CD4-positive, alpha-beta T cell treated with Interleukin-6 for 4 hours (primary cell): ENCODE measurements at places on chromosomes 2 and 18.

DNA sequence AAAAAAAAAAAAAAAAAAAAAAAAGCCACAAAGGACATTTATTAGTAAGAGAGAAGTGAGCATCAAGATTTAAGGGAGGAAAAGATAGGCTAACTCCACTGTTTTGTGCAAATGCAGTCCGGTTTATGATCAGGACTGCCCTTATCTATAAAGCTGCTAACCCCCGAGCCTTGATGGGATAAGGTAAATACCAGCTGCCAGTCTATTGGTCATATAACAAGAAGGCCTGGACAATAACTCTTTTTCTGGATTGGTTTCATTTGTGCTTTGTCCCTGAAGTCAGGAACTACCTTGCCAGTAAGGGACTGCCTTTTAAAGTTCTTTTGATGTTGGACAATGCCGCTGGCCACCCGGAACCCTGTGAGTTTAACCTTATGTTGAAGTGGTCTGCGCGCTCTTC is 15.4 kb downstream of the PTPN4 start:
- DNase-seq = no peak

DNA sequence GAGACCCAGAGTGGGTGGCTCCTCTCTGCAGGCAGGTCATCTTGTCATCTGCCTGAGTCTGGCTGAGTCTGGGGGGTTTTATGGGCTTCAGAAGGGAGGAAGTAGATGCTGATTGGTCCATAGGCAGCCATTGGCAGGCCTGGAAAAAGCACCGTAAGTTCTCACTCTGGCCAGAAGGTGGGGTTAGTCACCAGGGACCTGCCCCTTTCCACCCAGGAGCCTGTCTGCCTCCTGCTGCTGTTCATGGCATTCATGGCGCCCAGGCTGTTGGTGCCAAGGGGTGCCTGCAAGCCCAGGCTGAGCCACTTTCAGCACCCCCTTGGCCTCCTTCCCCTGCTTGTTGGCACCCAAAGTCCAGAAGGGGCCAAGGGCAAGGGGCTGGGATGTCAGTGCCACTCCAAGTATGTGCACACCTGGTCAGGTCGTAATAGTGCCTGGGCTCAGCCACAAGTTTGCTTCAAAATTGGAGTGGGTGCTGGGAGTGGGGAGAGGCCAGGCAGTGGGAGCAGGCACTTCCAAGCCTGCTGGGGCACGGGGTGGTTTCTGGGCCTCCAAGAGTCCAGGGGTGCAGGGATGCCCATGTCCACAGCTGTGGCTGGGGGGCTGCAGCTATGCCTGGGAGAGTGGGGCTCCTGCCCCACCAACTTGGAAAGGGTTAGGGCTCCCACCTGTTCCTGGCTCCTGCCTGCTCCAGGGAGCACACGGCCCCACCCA is 178.1 kb downstream of the FAM210A start:
- no peak for DNase-seq

- no peak for DNase-seq
These were observed 581 bp downstream of the CAPN14 start for GRCh38 chr2:31216734-31217133.

DNA sequence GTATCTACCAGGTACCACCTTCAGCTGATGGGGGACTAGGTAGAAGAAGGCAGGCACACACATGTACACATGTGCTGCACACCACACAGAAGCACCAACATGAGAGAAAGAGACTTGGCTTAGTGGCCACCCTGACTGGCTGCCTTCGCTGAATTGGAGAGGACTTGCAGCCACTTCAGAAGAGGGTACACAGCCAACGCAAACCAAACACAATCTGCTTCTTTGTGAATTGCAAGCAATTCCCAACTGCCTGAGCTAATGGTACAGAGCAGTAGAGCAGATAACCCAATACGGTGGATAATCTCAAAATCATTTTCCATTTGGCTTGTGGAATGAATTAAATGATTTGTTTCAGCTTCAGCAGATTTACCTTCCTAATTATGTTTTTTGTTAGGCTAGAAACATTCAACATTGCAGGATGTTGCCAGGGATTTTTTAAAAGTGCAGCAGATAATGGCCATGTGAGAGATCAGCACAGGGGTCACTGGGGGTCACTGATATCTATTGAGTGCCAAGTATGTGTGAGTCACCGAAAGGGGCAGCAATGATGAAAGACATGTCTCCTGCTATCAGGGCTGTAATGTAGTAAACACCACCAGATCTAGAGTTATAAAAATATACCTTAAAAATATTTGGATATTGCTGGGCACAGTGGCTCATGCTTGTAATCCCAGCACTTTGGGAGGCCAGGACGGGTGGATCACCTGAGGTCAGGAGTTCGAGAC is 652.6 kb downstream of the BCL11A start:
- no peak for DNase-seq

DNA sequence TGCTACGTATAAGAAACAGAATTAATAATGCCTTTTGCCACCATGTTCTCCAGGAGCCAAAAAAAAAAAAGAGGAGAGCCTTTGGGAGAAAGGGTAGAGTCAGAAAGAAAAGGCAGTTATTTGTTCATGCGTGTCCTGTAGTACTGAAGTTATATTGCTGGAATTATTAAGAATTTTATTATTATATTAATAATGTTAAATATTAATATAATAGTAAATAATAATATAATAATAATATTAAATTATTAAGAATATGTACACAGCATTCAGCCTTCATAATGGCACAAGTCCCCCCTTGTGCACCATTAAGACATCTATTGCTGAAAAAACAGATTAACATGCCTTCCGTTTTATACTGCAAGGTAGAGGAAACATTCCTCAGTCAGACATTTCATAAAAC is 8.1 kb downstream of the REG1A start:
- DNase-seq = no peak

DNA sequence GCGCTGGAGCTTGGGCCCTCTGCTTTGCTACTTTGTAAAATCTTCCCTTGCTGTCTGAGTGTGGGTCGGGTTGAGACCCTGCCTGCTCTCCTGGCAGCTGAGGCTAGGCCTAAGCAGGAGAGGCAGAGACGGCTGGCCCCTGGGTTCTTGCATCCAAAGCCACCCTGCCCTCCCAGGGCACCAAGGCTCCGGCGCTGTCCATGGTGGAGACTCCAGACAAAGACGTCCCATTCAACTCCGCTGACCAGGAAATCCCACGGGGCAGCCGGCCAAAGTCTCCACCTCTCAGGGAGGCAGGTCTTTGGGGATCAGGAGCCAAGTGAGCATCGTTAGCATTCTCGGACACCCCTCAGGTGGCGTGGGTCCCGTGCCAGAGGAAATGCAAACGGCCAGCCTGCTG is 2.6 kb upstream of the PRLH start:
- no peak for DNase-seq

DNA sequence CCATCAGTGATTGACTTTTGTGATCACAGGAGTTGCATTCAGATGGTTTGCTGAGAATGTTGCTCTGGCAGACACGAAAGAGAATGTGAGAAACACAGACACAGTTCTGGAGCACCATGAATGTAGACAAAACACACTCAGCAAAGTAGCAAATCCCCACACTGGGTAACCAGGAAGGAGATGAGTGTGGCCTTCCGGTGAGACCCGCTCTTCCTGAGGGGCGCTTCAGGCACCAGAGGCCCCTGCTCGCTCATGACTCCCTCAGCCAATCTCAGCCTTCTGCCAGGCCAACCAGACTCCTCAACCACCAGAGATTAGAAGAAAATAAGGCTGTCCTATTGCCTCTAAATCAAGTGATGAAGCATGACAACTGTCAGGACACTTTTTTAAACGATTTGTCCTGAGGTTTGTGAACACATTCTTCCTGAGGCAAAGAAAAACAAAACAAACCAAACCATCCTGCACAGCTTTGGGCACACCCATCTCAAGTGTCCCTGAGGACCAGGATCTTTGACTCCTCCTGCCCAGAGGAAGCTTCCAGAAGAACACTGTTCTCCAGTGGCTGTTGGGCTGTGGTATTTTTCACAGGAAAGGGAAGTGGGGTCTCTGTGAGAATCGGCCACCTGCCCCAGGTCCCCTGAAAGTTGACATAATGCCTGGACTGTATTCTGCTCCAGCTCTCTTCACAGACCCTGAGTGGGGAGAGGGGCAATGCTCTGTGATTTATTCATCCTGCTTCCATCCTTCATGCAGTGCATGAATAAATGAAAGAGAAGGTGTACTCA is 152.8 kb downstream of the BCL11A start:
- no peak for DNase-seq
